Effector CD8-positive, alpha-beta T cell (primary cell): ENCODE measurements at places on chromosomes 4 and X.
A peak's percentile ranks its signal among the peaks of the same experiment; 100 is the strongest.

DNA sequence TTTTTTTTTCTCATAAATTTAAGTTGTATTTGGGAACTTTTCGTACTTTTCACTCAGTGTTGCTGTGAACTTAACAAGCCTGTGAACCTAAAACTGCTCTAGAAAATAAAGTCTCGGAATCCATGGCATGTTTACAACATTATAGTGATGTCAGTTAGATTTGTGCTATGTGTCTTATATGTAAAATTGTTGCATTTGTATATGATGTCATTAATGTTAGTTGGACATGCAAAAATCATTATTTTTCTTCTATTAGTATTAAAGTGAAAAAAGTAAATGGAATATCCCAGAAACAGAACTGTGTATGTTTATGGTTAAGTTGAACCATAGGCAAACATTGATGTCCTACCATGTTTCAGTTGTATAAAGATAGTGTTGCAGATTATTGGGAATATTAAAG lies 85.2 kb downstream of the STIM2 start:
- no peak for DNase-seq

DNA sequence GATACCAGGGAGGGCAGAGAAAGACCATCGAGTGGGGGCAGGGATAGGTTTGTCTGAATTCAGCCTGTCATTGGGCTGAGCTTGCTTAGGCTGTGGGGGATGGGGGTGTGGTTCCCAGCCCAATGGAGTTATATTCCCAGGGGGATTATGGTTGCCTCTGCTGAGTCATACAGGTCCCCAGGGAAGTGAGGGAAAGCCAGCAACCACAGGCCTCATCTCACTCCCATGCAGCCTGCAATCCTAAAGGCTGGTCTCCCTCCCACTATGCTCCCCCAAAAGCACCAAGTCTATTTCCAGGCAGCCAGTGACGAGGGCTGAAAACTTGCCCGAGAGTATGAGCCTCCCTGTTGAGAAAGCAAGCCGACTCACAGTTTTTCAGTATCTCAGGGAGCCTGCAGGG lies 39.3 kb downstream of the AFM start:
- DNase-seq: no peak

GRCh38 chrX:65925592-65925991 lies 114.3 kb downstream of the VSIG4 start:
- DNase-seq: no peak

- peak; percentile 27 for DNase-seq
Observed at GRCh38 chr4:103075894-103076746, 441 bp downstream of the SLC9B2 start.

GRCh38 chr4:125191232-125191631 lies 123.5 kb upstream of the FAT4 start:
- DNase-seq: no peak

- DNase-seq: no peak
Observed at GRCh38 chrX:148771440-148771839, 271.0 kb downstream of the AFF2 start.

DNA sequence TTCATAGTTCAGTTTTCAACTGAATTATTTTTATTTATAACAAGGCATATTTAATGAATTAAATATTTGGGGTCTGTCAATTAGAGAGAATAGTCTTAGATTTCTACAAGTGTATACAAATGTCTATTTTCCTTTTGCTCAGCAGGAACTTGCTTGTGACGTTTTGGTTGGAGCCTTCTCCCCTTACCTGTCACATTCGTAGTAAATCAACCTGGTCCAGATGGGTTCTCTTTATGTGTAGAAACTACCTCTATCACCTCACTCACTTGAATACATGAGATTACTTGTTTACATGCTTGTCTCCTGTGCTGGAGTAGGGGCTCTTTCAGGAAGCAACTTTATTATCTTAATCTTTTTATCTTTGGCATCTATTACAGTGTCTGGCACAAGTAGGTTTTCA lies 938.3 kb upstream of the IGFBP7 start:
- DNase-seq: no peak

DNA sequence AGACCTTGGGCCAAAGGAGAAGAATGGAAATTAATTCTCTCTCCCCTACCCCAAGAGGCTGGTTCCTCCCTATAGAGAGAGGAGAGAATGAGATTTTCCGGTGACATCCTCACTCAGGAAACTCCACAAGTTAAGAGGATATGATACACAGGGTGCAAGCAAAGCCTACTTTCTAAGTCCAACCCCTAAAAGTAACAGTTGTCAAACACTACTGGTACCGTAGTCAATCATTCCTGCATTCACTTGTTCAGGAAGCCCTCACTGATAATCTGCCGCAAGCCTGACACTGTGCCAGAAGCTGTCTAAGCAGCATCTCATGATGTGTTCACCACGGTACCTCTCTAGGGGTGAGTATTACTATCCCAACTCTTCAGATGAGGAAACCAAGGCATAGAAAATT lies 41.7 kb downstream of the KDR start:
- no peak for DNase-seq

DNA sequence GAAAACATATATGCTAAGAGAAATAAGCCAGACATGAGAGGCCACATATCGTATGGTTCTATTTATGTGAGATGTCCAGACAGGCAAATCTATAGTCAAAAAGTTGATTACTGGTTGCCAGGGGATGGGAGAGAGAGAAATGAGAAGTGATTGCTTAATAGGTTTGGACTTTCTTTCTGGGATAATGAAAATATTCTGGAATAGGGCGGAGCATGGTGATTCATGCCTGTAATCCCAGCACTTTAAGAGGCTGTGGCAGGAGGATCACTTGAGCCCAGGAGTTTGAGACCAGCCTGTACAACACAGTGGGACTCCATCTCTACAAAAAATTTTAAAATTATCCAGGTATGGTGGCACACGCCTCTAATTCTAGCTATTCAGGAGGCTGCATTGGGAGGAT lies 22.4 kb downstream of the RBM47 start:
- DNase-seq: no peak

- no peak for DNase-seq
Observed at GRCh38 chr4:81562093-81562492, 90.4 kb upstream of the RASGEF1B start.

DNA sequence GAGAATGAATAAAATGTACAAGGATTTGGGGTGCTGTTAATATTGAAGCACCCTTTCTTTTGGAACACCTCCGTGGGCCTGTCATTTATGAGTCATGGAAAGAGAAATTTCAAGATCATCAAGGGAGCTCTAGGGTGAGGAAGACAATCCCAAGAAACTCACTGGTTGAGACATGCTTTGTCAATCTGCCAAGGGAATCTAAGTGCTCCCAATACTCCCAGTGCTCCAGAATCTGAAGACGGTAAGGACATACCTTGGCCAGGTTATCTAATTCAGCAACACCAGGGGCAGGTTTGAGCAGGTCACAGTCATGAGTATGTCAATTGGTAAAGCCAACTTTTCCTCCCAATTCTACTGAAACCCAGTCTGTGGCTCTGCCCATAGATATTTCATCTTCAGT lies 556.4 kb upstream of the CPEB2 start:
- DNase-seq: no peak

- no peak for DNase-seq
Observed at GRCh38 chrX:131477498-131477897, 66.4 kb upstream of the OR13H1 start.

DNA sequence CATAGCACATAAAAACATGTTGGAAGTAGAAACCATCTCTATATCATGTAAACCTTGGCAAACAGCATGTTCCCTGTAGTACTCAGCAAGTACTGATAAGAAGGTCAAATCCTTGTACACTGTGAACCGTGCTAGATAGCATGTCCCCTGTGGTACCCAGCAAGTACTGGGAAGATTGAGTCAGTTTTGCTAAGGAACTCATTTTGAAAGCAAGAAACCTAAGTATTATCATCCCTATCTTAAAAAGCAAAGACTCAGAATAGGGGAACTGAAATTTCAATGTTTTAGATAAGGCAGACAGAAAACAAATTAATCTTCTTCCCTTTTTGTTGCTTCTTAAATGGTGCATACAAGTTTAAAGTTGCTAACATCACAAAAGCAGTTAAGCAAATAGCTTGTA lies 180.2 kb downstream of the RBM46 start:
- DNase-seq: no peak

DNA sequence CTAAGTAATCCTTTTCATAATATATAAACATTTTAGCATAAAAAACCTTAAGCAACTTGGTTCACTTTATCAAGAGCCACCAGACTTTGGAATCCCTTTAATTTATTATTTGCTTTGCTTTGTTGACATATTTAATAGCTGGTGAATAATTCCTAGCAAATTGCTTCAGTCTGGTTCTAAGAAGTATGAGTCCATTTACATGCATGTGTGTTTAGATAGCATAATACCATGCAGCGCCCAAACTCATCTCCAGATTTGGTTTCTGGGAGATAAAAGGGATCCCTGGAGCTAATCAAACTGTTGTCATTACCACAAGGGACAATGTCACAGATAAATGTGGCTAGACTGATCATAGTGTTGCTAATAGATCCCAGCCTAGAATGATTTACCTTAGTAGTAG lies 111.8 kb downstream of the TMEM144 start:
- no peak for DNase-seq

- DNase-seq: no peak
Observed at GRCh38 chr4:146095860-146096259, 79.7 kb upstream of the LSM6 start.

DNA sequence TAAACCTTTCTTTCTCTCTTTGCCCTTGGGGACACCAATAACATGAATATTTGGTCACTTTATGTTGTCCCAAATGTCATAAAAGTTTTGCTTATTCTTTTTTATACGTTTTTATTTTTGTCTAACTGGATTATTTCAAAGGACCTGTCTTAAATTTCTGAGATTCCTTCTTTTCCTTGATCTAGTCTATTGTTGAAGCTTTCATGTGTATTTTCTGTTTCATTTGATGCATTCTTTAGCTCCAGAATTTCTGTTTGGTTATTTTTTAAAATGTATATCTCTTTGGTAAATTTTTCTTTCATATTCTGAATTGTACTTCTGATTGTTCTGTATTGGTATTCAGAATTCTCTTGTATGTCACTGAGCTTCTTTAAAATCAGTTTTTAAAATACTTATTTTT lies 88.3 kb downstream of the PTCHD1 start:
- no peak for DNase-seq

DNA sequence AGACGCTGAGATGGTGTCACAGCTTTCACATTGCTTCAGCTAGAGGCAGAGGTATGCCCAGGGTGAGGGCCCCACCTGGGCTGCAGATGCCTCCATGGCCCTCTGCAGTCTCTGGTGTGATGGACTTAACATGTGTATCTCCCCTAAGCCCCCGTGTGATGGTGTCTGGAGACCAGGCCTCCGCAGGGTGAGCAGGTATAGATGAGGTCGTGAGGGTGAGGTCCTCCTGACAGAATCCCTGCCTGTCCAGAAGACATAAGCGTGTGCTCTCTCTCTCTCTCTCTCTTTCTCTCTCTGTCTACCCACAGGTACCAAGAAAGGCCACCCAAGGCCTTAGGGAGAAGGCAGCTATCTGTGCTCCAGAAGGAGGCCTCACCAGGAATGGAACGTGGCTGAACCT lies 50.9 kb downstream of the CPZ start:
- no peak for DNase-seq

- DNase-seq: no peak
Observed at GRCh38 chr4:11081006-11081405, 347.7 kb downstream of the HS3ST1 start.

- no peak for DNase-seq
Observed at GRCh38 chrX:3231766-3232165, 114.7 kb downstream of the MXRA5 start.

DNA sequence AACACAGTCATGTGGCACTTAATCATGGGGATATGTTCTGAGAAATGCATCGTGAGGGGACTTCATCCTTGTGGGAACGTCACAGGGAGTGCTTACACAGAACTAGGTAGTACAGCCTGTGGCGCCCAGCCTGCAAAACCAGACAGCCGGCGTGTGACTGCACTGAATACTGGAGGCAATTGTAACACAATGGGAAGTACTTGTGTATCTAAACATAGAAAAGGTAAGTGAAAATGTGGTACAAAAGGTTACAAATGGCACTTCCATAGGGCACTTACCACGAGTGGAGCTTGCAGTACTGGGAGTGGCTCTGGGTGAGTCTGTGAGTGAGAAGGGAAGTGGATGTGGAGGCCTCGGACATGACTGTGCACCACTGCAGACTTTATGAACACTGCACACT lies 5.2 kb downstream of the TLR3 start:
- DNase-seq: no peak

DNA sequence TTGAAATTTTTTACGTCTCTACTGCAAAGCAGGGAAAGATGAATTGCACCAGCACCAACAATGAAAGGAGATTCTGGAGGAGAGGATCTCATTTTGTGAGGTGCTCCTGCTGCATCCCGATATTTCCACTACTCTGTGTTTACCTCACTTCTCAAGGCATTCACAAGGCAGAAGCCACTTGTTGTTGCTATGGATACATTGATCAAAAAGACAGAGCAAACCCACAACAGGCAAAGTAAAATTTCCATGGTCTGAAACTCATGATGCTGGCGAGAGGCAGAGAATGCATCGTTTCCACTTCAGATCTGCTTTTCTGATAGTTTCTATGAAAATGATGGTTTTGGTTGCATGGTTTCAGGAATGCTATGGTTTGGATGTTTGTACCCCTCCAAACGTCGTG lies 323.3 kb downstream of the ASMT start:
- no peak for DNase-seq

DNA sequence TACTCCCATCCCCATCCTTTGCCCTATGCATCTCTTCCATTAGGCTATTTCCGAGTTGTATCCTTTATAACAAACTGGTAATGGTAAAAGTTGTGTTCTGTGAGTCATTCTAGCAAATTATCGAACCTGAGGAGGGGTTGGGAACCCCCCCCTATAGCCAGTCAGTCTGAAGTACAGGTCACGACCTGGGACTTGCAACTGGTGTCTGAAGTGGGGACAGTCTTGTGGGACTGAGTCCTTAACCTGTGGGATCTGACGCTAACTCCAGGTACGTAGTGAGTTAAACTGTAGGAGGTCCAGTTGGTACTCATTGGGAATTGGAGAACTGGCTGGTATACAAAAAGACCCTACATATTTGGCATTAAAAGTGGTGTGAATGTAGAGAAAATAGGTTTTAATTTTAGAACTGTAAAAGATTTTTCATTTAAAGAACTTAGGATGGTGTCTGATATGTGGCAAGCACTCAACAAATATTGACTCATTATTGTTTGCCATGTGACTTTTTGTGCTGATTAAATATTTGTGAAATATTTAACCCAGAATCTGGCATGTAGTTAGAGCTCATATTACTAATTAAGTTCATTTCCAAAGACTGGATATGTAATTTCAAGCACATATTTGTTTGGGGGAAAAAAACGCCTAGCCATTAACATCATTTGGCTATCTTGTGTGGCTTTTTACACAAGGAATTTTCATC lies 50.7 kb downstream of the CHST7 start:
- DNase-seq: no peak

- DNase-seq: no peak
Observed at GRCh38 chr4:76758996-76759395, 138.9 kb downstream of the SOWAHB start.

- no peak for DNase-seq
Observed at GRCh38 chr4:36043901-36044300, 200.4 kb downstream of the ARAP2 start.

DNA sequence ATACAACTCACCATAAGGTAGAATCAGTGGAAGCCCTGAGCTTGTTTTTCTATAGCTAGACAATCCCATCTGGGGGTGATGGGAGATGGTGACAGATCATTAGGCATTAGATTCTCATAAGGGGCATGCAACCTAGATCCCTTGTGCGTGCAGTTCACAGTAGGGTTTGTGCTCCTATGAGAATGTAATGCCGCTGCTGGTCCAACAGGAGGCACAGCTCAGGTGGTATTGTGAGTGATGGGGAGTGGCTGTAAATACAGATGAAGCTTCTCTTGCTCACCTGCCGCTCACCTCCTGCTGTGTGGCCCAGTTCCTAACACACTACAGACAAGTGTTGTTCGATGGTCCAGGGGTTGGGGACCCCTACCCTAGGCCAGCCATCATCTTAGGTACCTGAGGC lies 5.9 kb upstream of the GATB start:
- DNase-seq: no peak
